ENCODE measurements at places on chromosomes 4 and X.

- DNase-seq, result no peak
These were observed 49.3 kb upstream of the RPL34 start for GRCh38 chr4:108570993-108571569.

DNA sequence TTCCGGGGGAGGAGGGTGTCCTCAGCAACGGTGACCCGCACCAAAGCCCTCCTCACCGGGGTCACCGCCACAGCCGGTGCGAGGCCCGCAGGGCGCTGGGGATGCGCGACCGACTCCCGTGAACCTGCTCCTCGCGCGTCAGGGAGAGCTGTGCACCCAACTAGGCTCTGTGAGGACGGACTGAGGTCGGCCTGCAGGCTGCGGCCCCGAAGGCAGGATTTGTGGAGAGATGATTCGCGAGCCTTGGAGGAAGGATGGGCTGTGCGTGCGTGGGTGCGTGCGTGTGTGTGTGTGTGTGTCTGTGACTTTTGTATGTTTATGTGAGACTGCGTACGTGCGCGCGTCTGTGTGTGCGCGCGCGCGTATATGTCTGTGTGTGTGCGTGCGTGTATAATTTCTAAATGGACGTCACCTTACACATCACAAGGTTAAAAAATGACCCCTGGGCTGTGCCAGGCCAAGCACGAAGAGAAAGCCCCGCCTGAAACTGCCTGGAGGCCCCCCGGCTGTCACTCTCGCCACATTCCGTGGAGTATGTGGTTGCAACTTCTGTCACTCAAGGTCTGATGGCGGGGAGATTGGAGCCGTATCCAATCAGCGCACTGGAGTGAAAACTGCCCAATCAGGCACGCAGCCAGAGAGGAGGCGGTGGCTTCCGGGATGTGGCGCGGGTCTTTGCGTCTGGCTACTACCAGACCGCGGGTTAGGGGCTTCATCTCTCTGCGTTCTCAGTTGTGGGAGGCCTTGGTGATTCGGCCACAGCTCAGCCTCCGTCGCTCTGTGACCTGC is at the start of gene ZNF141:
Gene ZNF141 (plus strand): TSS at position 672 of the 789 bp plus-strand sequence. CDS start 170 bp downstream, outside the sequence.
- peak; percentile 91 for DNase-seq

GRCh38 chr4:170243662-170244288 is 154.0 kb upstream of the AADAT start:
- no peak for DNase-seq

DNA sequence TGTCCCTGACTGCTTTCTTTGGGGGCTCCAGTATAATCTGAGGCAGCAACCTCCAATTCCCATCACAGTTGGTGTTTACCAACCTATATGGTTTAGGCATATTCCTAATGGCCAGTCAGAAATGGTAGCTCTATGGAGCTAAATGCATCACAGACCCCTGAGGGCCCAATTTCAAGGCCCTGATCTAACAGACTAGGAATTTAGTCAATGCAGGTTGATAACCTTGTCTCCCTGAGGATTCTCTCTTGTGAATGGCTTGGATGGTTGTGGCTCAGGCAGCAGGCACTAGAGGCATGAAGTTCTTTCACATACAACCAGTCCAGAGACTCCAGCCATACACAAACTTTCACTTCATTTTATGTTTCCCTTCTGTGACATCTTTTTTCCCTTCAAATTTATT is 59.4 kb downstream of the TMPRSS11F start:
- no peak for DNase-seq

- DNase-seq, result no peak
These were observed 5.7 kb downstream of the ARL13A start for GRCh38 chrX:100975212-100975611.

GRCh38 chr4:101201421-101201820 is 145.9 kb downstream of the PPP3CA start:
- no peak for DNase-seq

DNA sequence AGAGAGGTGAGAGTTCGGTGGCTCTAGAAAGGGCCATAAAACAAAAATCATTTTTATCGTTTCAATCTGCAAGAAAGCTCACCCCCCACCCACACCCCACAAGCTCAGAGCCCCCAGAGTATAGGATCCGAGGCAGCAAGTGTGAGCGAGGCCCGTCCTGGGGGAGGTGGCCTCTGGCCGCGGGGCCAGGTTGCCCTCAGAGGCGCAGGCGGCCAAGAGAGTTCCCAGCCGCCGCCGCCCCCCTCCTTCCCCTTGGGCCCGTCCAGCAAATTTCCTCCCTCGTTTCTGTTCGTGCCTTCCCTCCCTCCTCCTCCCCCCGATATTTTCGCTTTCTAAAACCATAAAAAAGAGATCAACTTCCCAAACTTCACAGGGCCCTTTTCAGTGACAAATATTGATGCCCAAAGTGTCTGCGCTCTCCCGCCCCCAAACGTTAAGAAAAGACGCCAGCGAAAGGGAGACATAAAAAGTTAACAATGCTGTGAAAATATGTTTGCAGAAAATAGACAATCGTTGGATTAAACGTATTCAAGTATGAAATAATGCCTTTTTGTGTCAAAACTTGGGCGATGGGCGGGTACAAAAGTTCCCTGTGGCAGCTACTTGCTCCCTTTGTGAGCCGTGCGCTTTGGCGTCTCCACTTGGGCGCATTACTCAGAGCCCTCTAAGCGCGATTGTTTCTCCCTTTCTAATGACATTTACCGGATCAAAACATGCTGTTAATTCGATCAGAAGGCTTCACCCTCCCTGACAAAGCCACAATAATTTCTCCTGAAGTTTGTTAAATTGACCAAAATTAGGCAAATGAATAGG is 1.1 kb upstream of the HELT start:
- DNase-seq, result no peak

DNA sequence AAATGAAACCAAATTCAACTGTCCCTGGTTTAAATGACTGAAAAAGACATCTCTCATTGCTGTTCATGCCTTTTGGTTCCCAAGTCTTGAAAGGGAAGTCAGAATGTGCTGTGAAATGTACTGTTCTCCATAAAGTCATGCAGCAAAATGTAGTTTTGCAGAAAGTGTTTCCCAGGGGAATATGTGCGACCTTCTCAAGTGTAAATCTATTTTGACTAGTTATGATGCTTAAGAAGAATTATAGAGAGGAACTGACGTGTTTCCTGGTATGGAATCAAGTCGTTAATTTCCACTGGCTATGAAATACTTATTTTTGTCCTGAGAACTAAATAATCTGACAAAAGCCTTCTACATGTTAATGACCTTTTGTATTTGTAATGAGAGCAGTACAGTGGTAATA is 223.1 kb downstream of the CLCN4 start:
- DNase-seq, result no peak
